ENCODE measurements at places on chromosomes 4 and X.

DNA sequence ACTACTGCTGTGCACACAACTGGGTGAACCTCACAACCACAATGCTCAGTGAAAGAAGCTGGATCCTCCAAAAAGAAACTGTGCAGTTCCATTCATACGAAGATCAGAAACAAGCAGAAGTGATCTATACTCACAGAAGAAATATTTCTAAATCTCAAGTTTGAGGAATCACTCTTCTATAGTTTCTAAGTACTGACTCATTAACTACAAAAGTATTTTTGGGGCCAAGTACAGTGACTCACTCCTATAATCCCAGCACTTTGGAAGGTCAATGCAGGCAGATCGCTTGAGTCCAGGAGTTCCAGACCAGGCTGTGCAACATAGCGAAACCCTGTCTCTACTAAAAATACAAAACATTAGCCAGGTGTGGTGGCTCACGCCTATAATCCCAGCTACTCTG, 51.3 kb upstream of the RELL1 start:
- DNase-seq, result no peak

DNA sequence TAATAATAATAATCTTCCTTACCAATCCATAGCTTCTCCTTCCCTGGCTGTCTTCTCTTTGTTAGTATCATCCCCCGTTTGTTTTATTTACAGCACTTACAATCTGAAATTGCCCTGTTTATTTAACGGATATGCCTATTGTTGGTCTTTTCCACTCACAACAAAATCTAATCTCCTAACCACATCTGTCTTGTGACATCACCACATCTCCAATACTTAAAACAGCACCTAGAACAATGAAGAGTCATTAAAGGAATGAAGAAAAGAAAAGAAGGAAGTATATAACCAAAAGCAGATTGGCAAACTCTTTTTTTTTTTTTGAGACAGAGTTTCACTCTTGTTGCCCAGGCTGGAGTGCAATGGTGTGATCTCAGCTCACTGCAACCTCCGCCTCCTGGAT, 38.7 kb upstream of the JADE1 start:
- no peak for DNase-seq

DNA sequence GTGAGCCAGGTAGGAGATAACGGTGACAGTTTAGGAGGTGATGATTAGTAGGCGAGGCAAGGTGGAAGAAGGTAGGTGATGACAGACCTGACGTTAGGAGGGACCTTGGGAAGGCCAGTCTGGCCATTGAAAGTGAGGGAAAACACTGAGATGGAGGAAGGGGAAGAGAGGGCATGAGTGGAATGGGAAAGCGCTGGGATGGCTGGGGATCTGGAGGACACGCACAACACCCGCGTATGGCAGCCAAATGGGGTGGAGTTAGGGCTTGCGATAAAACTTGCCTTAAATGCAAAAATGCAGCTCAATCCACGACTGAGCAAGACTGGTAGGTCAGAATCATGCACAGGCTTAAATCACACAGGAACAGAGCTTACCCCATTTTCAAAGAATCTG, 605 bp upstream of the CDKL2 start:
- DNase-seq, result no peak

- no peak for DNase-seq
These were observed 29.3 kb downstream of the CLCN5 start for GRCh38 chrX:49951524-49952193.

GRCh38 chr4:3863841-3864741, 97.9 kb downstream of the ADRA2C start:
- no peak for DNase-seq

DNA sequence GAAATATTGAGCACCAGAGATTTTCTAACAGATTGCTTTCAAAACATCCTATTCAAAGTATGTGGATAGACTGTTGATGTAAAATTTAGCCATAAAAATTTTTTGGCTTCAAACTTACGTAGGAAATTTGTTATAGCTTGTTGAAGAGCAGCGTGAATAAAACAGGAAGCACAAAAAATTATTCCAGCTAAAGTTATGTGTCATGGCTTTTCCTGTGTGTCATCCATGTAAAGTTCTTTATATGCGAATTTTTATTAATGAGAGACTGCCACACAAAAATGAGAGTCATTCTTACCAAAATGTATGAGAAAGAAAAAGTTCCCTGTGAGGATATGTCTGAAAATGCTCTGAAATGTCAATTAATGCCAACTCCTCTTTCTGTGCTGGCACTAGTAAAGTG, 19.5 kb downstream of the EPGN start:
- DNase-seq, result no peak

- no peak for DNase-seq
These were observed 5.8 kb upstream of the CLNK start for GRCh38 chr4:10690185-10690907.

GRCh38 chrX:110419512-110419911, 60.9 kb downstream of the RTL9 start:
- DNase-seq, result no peak

DNA sequence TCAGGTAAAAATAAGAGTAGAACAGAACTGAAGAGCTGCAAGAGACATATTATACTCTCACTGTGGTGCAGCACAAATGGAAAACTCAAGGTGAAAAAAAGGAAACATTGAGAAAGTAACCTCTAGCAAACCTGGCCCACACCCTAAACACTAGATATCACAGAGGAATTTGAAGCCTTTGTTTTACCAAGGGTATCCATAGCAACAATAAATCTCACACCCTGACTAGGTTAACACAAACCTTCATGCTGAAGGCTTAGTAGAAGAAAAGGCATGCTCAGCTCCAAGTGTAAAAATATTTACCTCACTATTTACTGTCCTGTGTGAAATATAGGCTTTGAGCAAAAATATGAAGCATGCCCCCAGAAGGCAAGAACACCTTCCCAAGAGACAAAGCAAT, 61.9 kb upstream of the TAB3 start:
- DNase-seq, result no peak

GRCh38 chrX:74133156-74133796, 170.7 kb upstream of the ZCCHC13 start:
- no peak for DNase-seq

GRCh38 chr4:106238820-106239420, 77.1 kb downstream of the TBCK start:
- no peak for DNase-seq

GRCh38 chr4:110635163-110635865, 12.4 kb upstream of the PITX2 start:
- no peak for DNase-seq

DNA sequence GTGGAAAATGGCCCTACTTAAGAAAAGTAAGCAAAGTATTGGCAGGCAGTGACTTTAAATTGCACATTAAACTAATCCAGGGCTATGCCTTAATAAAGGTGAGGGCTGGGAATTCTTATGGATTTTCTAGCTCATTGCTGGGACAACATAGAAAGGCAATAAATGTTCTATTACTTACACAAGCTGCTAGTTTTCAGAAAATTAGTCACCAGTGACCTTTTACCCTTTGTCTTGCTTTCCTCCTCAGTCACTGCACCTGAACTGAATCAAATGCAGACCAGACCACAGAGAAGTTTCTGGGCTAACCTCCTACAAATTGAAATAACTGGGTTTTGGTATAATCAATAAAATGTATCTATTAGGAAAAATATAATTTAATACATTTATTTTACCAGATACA, 694.4 kb upstream of the FAM241A start:
- DNase-seq, result no peak
